ENCODE measurements at places on chromosomes 13 and 19.

DNA sequence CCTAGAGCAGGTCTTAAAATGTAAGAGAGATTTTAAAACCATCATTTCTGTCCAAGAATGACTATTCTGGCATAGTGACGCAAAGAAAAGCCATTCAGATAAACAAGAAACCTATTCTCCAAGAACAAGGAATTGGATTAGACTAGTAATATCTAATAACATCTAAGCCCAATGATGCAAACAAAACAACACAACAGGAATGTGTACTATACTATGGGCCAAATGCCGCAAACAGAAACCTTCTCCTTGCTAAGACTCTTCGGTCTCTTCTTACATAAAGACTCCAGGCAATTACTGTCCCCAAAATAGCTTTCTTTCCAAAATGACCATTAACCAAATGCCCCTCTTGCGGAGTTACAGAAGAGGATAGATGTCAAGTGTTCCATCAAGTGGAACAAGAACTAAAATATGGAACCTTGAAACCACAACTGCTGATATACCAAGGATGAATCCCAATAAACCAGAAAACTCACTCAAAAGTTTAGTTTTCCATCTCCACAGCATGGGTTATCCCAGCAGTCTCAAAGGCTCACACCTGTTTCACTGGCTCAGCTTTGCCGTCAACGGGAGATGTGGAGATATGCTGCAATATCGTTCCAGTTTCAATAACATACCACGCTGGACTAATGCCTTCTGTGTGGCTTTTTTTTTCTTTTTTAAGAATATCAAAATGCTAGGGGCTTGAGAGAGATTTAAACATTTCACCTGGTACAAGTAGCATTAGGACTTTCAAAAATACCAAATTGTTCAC is 76.2 kb downstream of the FOXO1 start:
- no peak for DNase-seq

DNA sequence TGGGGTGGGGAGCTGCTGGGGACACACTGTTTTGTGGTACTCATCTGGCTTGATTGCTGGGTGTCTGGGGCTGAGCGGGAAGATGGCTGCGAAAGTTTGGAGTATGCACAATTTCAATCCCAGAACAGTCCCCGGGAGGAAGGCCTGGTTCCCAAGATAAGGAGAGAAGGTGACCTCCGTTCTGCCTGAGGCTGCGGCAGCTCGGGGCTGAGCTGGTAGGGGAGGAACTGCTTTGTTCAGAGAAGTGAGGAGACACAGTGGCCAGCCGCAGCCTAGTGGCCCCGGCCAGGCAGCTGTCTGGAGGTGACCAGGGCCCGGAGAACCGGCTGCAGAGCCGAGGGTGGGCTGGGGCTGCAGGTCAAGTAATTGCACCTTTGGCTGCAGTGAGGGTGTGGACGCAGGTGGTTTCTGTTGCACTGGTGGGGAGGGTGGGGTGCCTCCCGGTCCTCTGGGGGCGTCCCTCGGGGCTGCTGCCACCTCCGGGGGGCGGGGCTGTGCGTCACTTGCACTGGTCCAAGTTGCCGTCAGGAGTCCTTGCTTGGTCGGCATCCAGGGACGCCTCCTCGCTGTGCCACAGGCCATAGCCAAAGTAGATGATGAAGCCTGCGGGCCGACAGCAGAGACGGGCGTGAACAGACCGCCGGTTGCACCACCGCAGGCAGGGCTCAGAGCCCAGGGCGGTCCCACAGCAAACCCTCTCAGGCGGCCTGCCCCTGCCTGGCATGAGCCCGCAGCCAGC is 81.3 kb downstream of the SLC7A1 start:
- no peak for DNase-seq

- DNase-seq: no peak
Measured at GRCh38 chr13:37306778-37307544, 201.5 kb upstream of the CSNK1A1L start.

DNA sequence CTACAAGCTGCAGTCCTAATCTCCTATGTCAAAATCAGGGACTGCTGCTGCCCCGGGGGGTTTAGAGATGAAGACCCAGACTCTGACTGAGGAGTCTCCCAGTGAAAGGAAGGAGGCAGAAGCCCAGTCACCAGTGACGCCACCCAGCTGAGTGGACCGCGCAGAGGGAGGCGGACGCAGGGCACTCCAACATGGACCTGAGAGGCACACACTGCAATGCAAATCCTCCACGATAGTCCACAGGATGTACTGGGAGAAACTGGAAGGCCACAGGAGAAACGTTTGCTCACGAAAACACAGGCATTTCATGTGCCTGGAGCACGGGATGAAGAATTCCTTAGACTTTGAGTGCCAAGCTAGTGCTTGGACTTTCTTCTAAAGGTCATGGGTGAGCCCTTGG is 58.3 kb downstream of the IRS2 start:
- DNase-seq: no peak

DNA sequence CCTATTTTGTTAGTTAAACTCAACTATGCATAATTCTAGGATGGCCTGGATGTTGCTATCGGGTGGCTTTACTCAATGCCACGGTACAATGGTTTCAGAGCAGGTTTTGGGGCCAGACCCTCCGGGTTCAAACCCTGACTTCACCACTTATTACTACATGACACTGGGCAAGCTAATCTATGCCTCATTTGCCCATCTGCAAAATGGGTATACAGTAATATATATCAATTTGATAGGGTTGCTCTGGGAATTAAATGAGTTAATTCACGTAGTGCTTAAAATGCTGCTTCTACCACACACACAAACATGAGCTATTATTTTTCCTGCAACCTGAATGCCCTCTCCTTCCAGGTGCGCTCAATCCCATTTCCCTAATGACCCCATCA is 839 bp downstream of the ESD start:
- DNase-seq: no peak

DNA sequence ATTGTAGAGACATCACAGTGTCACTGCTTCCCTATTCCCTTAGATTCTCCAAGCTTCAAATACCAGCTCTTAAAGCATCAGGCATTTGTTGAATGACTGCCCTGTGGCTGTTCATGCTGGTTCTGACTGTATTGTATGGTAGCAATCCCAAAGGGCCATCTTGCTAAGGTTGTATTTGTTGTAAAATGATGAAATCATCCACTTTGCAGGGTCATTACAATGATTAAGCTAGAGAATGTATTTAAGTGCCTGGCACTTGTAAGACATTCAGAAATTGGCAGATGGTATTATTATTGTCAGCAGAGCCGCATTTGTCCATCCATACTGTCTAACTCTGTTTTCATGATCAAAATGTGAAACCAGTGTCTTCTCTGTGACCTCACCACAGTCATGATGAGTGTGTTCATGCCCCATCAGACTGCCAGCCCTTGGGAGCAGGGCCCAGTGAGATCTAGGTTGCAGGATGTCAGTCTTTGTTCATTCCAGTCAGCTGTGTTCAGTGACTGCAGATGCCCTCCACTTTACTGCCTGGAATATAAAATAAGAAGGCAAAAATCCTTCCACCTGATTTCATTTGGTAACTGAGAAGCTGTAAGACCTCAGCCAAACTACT is 86.1 kb downstream of the DHRS12 start:
- no peak for DNase-seq

DNA sequence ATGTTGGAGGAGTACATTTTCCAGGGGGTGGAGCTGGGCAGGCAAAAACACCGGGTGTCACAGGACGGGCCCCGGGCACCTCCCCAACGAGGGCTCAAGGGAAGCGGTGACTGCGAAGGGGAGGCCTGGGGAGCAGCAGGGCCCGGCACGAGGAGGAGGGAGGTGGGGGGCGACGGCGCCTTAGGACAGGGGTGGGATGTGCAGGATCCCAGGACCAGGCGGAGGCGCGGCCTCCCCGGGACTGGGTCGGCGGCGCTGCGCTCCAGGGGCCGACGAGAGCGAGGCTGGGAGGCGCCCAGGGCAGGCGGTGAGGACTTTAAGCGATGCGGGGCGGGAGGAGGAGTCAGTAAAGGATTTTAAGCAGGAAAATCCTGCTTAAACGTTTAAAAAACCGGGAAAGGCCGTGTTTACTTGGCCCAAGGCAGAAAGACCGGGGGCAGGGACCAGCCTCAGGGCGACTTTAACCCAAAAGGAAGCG is 427 bp downstream of the ZNF160 start:
- DNase-seq: peak; percentile 63

DNA sequence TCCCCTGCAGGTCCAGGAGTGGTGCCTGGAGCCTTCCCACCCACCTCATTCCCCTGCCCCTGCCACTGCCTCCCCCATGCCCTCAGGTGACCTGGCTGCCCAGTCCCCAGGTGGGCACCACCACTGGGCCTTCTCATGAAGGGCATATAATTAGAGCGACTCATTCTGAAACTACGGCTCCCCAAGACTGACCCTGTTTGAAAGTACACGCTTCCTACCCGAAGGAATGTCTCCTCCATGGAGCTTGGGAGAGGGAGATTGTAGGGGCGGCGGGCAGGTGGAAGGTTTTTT is 52.6 kb downstream of the GPR12 start:
- no peak for DNase-seq

- peak; percentile 74 for DNase-seq
Measured at GRCh38 chr19:18995804-18996241, 37.5 kb downstream of the SUGP2 start.
